Activated CD4-positive, alpha-beta T cell treated with anti-CD3 and anti-CD28 coated beads, Interleukin-2, amount 10 ng/mL, durations not matched to agents 24 days and 14 days (primary cell): ENCODE measurements at places on chromosomes 4 and X. TPM values are rescaled to one million over a fixed set of nuclear protein-coding genes. Genes with fewer than 3 reads are reported as not detected.

Gene GABRG1
- not detected in 2 replicates for total RNA-seq

Gene DKK2
- total RNA-seq = not detected in 2 replicates

Gene BTC
- total RNA-seq = not detected in 2 replicates

Gene SPINK2
- total RNA-seq = 0.37 and 0.54 TPM in 2 replicates

Gene CTAG1B
- total RNA-seq = not detected in 2 replicates

Gene MRPL1
- total RNA-seq = 65.0 and 72.7 TPM in 2 replicates

Gene GABRA4
- not detected in 2 replicates for total RNA-seq

Gene SLC2A9
- 1.6 and 2.4 TPM in 2 replicates for total RNA-seq

Gene CLGN
- total RNA-seq = not detected in 2 replicates

Gene AMOT
- total RNA-seq = 2.5 TPM in 2 replicates

Gene HAND2
- total RNA-seq = not detected in 2 replicates

Gene FAM9B
- not detected in 2 replicates for total RNA-seq

Gene TMEM47
- total RNA-seq = not detected in 2 replicates

Gene AREG
- total RNA-seq = 1.4 TPM in 2 replicates

Gene OPRPN
- not detected in 2 replicates for total RNA-seq
